T1000 (cell line): ENCODE measurements at places on chromosomes 4 and X.

DNA sequence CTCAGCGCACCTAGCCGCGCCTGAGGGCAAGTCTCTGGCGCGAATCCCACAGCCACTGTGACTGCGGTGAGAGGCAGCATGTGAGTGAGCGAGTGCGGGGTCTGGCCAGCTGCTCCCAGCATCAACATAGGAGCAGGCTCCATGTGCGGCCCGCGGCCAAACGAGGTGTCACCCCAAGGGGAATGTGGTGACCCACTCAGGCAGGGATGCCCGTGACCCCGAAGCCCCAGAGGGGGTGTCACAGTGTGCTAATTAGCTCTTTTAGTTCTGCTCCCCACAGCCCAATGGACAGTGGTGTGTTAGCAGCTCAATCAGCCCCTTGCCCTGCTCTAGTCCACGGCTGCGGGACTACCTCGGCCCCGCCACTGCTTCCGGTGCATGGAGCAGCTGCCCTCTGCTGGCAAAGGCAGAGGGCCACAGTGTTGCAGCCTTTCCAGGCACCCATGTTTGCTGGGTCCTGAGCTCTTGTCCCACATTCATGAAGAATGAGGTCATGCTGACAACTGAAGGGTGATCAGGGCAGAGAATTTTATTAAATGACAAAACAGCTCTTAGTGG, 61.4 kb downstream of the AGA start:
- DNase-seq: no peak

- DNase-seq: no peak
These were observed 22.3 kb upstream of the MAOA start for GRCh38 chrX:43633757-43634156.

- DNase-seq: no peak
These were observed 54.4 kb upstream of the LCORL start for GRCh38 chr4:18075823-18076433.

- DNase-seq: no peak
These were observed 117.7 kb upstream of the SLC6A14 start for GRCh38 chrX:116318672-116319071.

DNA sequence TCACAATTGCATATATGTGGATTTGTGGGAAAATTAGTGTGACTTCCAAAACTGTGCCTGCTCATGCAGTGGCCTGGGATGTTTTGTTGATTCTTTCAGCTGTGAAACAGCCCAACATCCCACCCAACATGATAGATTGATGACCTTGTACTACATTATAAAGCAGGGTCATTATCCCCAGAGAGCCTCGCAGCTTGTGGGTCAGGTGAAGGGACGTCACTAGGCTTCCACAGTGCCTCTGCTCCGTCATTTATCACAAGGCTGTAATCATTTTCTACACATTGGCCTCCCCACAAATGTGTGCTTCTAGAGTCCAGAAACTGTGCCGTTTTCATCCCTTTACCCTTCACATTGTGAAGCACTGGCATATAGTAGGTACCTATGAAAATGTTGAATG, 31.6 kb downstream of the ALPK1 start:
- no peak for DNase-seq

GRCh38 chr4:125097729-125098128, 217.0 kb upstream of the FAT4 start:
- DNase-seq: no peak

DNA sequence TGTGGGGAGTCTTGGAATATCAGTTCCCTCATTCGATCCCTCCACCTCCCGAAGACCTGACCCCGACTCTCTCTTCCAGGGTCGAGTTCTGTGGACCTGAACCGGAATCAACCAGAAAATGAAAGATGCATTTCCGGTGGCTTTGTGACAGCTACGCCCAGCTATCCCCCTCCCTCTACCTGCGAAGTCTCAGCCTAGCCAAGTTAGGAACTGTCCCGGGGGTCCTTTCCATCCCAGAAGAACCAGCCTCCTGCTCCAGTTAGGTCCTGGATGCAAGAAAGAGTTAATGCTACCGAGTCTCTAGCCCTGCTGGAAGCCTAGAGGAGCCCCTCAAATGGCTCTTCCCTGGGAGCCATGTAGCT, 13.4 kb upstream of the ETDC start:
- DNase-seq: no peak

DNA sequence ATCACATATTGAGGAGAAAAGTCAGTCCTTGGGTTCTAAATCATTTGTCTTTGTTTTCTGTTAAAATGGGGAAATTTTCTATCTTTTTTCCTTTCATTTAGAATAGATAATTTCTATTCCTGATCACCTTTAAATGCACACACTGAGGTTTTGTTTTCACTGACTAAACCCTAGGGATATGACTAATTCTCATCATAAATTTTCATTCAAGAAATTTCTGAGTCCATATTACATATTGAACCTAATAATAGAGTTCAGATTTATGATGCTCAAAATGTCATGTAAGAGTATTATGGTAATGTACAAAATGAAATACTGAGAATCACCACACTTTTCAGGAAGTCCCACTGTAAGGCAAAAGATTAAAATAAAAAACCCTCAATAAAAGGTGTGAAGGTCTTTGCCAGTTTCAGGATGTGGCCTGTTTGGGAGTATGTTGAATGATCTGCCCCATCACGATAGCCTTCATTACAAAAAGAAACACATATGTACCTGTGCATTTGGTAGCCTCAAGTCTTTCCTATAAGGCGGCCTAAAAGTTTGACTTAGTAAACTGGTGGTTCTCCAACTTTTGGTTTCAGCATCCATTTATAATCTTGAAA, 49.4 kb downstream of the LEF1 start:
- no peak for DNase-seq

DNA sequence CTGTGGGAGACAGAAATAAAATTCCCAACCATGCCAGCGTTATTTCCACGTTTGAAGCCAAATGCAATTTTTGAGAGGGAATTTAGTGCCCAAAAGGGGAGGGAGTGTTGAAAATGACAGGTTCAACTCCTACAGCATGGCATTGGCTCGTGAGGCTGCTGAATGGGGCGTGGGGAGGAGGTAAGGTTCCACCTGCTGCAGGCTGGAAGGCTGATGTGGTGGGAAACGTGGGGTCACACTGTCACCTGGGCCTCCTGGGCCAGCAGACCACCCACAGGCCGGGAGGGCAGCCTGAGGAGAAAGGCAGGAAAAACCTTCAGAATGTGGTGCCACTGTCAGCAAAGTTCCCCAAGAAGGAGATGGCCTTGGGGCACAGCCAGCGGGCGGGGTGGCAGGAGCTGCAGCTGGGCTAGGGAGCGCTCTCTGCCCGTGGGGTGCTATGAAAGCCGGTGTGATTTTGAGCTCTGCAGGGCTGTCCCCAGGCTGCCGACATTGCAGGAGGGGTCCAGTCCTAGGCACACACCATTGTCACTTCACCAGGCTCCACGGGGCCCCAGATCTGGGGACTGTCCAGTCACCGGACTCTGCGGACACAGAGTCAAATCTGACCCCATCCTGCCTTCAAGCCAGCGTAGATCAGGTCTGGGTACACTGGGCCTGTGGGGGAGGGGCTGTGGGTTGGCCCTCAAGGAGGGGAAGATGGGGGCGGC, 19.6 kb downstream of the MSANTD1 start:
- no peak for DNase-seq

GRCh38 chrX:103503163-103503852, 16.0 kb downstream of the RAB40A start:
- no peak for DNase-seq

GRCh38 chrX:17072721-17073230, 126.3 kb downstream of the REPS2 start:
- no peak for DNase-seq

- no peak for DNase-seq
These were observed 200.4 kb upstream of the GYPA start for GRCh38 chr4:144340931-144341330.

- DNase-seq: no peak
These were observed 105.4 kb downstream of the TMEM144 start for GRCh38 chr4:158315706-158316105.

DNA sequence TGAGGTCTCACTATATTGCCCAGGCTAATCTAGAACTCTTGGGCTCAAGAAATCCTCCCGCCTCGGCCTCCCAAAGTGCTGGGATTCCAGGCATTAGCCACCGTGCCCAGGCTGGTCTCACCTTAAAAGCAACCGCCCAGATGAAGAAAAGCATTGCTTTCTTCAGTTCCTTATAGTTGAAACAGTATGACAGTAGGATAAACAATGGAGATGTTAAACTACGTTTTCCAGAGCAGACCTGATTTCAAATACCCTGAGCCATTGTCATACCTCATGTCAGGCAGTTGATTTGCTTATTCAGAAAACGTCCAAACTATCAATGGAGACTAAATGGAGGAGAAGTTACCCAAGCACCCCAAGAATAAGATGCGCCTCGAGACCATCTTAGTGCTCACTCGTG, 26.3 kb upstream of the TMEM131L start:
- no peak for DNase-seq

DNA sequence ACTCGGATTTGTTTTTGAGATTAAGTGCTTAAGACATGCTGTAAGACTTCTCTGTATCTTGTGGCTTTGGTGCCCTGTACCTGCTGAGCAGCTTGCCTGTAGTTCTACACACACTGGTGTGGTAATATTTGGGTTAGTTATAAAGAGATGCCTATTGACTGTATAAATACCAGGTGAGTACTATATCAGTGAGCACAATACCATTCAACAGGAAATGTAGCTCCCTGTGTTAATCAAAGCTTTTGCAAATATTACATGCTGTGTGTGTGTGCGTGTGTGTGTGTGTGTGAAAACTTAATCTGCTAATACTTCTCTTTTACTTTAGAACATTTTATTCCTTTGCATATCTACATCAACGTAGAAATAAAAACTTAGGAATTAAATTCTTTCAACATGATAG, 30.1 kb downstream of the MYOZ2 start:
- DNase-seq: no peak

GRCh38 chr4:150244600-150244999, 166.4 kb downstream of the DCLK2 start:
- no peak for DNase-seq

DNA sequence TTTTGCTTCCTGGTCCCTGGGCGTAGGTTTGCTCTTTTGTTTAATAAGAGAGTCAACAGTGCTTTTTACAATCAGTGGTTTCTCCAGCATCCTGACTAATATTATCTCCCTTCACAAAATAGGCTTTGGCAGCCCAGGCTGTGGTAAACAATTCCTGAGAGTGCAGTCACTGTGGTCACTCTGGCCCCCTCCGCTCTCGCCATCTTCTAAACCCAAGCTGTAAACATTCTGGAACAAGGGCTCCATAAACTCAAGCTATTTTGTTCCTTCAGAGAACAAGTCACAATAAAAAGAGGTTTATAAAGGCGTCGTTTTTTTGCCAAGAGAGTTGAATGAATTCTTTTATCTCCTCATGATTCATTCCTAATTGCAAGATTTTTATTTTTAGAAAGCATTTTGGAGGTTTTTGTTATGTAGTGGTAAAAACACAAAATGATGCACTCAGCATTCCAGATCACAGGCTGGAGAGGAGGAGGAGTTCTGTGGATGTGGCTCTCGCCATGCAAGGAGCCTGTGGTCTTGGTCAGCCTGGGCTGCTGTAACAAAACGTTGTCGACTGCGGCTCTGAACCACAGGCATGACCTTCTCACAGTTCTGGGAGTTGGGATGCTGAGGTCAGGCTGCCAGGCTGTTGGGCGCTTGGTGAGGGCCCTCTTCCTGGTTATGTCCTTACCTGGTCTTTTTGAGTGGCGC, 486.4 kb upstream of the FAT1 start:
- peak; percentile 40 for DNase-seq

DNA sequence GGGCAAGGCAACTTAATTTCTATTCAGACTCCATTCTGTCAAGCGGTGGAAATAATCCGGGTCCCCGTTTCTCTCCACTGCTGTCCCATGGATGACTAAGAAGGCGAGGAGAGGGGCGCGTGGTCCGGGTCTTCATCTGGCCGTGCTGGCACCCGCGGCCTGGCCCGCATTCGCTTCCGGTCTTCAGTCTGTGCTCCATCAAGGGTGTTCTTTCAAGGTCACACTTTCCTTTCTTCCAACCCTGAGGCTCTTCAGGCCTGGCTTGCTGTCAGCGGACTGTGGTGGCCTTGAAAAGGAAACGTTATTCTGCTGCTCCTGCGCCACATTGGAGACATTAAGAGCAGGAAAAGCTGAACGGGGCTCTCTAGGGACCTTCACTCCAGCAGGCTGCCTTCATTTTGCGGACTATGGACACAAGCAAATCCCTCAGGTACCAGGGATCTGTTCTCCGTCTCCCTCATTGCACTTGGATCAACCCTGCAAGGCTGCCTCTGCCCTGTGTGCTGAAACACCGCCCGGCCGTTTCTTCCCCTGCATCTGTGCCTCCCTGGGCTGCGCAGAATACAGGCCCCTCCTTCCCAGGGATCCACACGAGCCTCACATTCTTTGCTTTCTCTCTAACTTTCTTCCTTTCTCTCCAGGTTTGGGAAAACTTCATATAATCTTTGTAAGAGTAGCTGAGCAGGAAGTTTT, 5.7 kb upstream of the SLC25A4 start:
- no peak for DNase-seq

DNA sequence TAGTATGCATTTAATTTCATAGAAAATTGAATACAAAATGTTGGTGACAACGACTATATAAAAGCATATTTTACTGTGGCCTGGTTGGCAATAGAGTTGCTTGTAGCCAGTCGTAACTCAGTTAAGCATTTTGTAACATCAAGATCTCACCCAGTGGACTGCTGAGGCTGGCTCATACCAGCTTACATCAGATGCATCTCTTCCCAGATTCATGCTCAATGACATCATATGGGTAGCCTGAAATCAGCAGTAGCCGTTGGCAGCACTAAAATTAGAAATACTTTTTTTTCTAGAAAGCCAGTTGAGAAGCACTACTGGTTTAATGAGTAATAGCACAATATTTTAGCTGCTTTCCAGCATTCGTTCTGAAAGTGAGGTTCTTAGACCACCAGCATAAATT, 341.2 kb downstream of the TECRL start:
- DNase-seq: no peak

DNA sequence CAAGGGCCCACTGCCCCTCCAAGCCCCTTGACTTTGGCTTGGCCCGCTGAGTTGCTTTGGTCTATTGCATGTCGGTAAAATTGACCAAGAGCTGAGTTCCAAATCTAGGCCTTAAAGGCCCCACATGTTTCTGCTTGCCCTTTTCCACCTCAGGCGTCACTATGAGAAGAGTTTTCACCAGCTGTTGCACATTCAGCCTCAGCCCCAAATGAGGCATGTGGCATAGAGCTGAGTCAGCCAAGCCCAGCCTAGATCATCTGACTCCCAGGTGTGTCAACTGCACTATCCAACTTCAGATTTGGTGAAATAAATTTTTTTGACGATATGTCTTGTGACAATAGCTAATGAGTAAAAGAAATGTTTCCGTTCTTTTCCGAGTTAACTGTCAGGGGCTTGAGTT, 424.5 kb upstream of the FAM47C start:
- no peak for DNase-seq

GRCh38 chrX:47687263-47687662, 28.3 kb upstream of the UXT start:
- DNase-seq: no peak

- DNase-seq: no peak
These were observed 130.5 kb downstream of the PTTG2 start for GRCh38 chr4:38090455-38091246.

- no peak for DNase-seq
These were observed 434 bp upstream of the TMEM255A start for GRCh38 chrX:120311727-120312063.

- DNase-seq: no peak
These were observed 607.4 kb upstream of the FAM241A start for GRCh38 chr4:111537871-111538270.

- no peak for DNase-seq
These were observed 85.2 kb upstream of the DCLK2 start for GRCh38 chr4:149993030-149993429.

GRCh38 chrX:5575407-5575806, 653.3 kb downstream of the NLGN4X start:
- no peak for DNase-seq
